ENCODE measurements at places on chromosomes 6 and 20. TPM values are rescaled to one million over a fixed set of nuclear protein-coding genes. Genes with fewer than 3 reads are reported as not detected.

The SLC17A2 gene
- not detected for total RNA-seq

- no peak for DNase-seq
Measured at GRCh38 chr6:88712243-88712936, 251.0 kb downstream of the RNGTT start.

DNA sequence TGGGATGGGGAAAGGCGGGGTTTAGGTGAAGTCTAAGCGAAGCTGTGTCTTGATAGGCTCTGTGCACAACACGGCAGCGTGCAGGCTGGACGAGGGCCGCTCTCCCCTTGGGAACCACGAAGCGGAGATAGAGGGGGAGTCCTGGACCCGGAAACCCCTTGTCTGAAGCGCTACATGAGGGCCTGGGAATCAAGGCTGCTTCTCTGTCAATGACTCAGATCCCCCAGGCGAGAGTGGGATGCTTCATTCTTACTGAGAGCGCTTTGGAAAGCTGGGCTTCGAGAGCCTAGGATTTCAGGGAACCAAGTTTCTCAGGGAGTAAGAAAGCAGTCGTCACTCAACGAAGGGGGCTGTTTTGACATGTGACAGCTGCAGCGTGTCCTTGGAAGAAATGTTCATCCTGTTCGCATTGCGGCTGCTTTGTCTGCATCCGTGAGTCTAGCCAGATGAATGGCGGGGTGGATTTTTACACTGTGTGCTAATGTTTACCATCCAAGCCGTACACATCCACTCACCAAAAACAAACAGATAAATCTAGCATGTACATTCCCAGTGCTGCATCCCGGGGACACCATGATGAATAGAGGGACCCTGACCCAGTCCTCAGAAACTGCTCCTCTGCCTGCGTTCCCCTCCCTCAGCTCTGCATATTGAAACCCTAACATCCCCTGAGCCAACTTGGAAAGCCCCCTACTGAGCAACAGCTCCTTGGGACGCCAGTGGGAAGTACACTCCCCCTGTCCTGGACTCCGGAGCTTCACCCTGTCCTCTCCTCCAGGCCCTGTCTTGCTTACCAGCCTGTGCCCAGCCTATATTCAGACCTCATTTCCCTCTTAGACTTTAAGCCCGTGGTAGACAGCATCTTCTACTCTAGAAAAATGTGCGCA is 24.5 kb upstream of the RTF2 start:
- DNase-seq, result no peak

GRCh38 chr6:13369591-13369990 is 41.3 kb upstream of the TBC1D7 start:
- DNase-seq, result no peak
